A549 (cell line): ENCODE measurements at places on chromosomes 2 and 18.
A peak's percentile ranks its signal among the peaks of the same experiment; 100 is the strongest.

DNA sequence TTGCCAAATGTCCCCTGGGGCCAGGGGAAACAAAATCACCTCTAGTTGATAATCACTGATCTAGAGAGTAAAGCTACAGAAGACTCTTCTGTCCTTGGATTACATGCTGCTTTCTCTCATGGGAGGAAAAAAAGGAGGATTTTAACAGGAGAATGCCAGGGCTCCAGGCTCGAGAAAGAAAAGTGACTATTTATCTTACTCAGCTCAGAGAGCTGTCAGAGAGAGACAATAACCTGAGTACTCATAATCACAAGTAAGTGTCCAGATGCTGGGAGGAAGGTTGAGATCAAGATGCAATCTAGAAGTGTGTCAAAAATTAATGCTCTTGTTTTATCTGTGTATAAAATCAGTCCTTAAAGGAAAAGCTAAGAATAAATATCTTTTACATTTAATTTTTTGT lies 133.3 kb downstream of the PTRHD1 start:
- DNase-seq, result no peak

DNA sequence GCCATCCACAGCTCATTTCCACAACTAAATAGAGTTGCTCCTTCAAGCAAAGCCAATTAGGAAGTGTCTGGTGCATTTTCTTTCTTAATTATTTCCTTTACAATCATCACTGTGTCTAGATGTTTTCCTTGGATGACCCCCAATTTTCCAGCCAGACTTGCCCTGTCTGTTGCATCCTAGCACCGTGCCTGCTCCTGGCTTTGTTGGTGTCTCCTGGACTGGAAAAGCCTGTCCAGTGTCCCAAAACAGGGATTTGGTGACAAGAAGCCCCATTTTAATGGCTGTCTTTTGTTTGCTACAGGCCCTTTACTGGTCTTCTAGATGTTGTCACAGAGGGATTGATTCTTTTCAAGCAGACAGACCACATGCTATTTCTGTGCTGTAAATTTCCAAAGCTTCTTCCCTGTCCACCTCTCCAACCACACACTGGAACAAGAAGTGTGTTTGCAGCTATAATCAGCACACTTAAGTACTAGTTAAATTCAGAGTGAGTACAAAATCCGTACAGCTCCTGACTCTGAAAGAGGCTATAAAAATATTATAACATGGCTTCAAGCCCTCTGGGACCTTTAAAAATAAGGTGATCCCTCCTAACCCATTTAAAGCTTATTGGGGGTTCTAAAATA lies 38.4 kb downstream of the RNF144A start:
- no peak for DNase-seq

- peak; percentile 95 for DNase-seq
These were observed 5.9 kb downstream of the MFSD2B start for GRCh38 chr2:24015562-24016375.

- DNase-seq, result no peak
These were observed 123.1 kb upstream of the STK17B start for GRCh38 chr2:196294516-196294909.

DNA sequence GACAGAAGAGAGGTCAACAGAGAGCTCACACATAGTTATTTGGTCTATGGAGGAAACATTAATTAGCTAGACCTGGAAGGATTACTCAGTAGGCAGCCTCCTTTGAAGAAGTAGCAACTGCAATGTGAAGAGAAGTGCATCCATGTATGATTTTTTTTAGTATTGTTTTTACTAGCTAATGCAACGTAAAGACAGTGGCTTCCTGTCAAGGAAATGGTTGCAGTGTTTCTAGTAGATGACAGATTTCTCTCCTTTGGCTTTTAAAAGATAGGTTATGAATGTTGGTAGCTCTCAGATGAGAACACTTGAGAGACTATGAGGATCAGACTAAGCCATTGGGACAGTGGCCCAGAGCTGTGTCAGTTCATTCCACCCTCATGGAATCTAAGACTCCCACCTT lies 175.8 kb downstream of the AGPS start:
- no peak for DNase-seq

GRCh38 chr2:109193807-109194619 lies 65.0 kb downstream of the SH3RF3 start:
- no peak for DNase-seq

DNA sequence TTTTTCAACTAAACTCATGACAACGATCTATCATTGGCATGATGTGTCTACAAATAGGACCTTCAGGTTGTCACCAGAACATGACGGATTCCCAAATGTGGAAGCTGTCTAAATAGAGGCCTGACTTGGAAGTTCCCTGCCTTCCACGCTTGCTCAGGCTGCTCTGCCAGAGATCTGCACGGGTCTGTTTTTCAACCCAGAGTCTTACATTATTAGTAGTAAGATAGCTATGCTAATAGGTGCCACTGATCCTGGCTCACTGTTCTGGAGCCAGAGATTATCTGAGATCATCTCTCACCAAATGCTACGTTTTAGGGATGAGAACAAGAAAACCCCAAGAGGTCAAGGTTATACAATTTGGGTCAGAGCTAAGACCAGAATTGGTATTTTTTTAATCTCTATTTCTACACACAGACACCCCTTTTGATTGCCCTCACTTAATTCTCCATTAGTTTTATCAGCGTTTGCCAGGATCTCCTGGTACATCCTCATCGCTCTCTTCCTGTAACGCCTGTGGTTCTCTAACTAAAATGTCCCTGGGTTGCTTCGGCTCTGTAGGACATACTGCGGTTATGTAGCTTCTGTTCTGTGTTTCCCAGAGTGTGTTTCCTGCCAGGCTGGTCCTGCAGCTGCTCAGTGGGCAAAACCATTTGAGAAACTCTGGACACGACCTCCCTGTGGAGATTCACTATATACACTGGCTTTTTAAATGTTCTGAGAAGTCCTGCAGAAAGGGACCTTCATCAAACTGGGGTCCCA lies 5.7 kb downstream of the CDC42EP3 start:
- DNase-seq, result no peak
